Vagina (tissue), 2 donors: ENCODE measurements at places on chromosomes 2 and 18. TPM values are rescaled to one million over a fixed set of nuclear protein-coding genes. Genes with fewer than 3 reads are reported as not detected.

DNA sequence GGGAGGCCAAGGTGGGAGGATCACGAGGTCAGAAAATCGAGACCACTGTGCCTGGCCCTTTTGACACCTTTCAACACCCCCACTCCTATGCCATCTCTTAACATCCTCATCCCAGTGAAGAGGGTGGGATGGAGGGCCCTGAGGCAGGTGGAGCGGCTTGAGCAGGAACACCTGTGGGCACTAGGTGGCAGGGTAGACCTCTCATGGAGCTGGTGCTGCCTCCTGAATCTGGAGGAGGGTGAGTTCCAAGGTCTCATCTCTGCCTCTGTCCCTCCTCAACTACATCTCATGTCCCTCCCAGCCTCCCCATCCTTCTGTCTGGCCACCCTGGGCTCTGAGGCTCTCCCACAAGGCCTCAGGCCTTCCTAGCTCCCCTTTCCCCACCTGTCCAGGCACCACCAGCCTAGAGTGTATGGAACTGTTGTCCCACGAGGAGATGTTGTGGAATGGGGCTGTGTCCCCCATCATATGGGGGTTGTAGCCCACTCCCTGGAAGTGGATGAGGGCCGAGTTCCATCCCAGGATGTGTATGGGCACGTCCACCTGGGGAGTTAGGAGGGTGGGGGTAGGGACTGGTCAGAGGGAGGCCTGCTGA is 17.0 kb upstream of the CRYBA2 start:
- DNase-seq = no peak

DNA sequence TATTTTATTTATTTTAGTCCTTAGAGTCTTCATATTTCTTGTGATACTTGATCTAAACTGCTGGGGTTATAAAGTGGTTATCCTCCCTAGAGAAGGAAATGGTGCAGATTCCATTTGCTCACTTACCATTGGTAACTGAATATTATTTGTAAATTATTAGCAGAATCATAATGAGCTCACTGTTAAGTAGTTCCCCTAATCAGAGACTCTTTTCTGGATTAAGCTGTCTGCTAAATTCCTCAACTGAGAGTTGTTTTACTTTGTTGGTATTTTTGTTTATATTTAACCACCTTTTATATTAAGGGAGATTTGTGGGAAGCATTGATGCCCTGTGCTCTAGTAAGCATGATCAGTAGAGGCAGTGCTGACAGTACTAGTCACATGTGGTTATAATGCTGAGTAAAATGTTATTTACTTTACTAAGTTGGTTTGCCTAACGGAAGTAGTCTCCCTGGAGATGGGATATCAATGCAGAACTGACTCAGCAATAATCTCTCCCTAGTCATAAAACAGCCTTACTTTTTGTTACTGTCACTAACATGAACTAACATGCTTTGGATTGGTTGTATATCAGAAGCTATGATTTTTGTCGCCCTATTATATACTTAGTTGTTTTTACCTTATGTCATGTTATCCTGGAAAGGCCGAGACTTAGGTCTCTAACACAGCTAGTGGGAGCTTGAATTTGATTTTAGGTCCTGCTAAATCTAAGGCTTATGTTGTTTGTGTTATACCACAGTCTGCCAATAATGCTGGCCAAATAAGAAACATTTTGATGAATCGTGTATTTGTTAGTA is 166.7 kb downstream of the MCFD2 start:
- DNase-seq = no peak

DNA sequence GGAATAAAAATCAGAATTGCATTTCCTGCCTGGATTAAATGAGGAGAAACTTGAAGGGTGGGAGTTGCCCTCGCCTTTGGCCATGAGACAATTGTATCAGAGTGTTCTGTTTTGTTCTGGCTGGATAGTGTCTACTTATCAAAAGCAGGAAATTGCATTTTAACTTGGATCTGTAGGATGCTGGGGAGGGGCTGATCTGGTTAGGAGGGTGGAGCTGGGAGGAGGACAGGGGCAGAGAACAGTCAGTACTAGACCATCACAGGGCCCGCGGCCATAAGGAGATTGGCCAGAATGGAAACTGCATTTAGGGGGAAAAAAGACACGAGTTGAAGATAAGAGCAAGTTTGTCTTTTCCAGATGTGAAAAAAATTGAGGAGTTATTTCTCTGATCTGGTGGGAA is 199.1 kb upstream of the POU3F3 start:
- no peak for DNase-seq

Gene LAMA3
- total RNA-seq = 106 TPM

Gene AGAP1
- total RNA-seq = 21.1 TPM

GRCh38 chr2:12302691-12303090 is 414.0 kb upstream of the TRIB2 start:
- no peak for DNase-seq

GRCh38 chr18:26461405-26461804 is 86.9 kb downstream of the KCTD1 start:
- no peak for DNase-seq

- no peak for DNase-seq
Observed at GRCh38 chr18:74396171-74397169, 60.6 kb downstream of the DIPK1C start.

Gene REG3G
- not detected for total RNA-seq
